ENCODE measurements at places on chromosomes 5 and 9. TPM values are rescaled to one million over a fixed set of nuclear protein-coding genes. Genes with fewer than 3 reads are reported as not detected.

- no peak overlapping the region for H3K27ac ChIP-seq
- no peaks in the 10 kb centered on the region for H3K4me1 ChIP-seq
- H3K36me3 ChIP-seq: no peaks in the 10 kb centered on the region
Observed at GRCh38 chr5:43369651-43370050, 42.5 kb downstream of the CCL28 start.

DNA sequence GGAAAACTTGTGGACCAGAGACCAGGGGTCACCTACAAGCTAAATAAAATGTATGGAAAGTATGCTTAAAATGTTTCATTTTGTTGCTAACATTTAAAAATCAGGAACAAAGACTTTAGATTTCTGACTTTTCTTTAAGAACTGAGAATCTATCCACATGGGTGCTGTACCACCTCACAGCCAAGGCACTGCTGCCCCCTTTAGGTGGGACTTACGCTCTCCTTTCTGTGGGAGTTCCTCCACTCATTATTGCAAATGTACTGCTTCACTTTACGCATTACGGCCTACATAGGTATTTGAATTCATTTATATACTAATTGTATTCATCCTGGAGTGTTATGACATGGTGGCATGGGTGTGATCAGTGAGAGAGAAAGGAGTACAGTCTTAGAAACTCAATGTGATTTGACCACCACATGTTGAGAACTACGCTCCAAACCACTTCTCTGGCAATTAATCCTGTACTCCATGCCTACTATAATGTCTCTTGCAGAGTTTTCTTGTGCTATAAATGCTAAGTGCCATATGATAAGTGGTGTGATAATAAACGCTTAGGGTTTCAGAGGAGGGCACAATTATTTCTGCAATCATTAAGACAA is 24.7 kb upstream of the CETN3 start:
- no peaks in the 10 kb centered on the region for H3K27me3 ChIP-seq
- no peak overlapping the region for H3K27ac ChIP-seq
- no peaks in the 10 kb centered on the region for H3K4me1 ChIP-seq
- H3K4me3 ChIP-seq: no peak overlapping the region

The FCN2 gene
- 1.8 TPM for total RNA-seq

DNA sequence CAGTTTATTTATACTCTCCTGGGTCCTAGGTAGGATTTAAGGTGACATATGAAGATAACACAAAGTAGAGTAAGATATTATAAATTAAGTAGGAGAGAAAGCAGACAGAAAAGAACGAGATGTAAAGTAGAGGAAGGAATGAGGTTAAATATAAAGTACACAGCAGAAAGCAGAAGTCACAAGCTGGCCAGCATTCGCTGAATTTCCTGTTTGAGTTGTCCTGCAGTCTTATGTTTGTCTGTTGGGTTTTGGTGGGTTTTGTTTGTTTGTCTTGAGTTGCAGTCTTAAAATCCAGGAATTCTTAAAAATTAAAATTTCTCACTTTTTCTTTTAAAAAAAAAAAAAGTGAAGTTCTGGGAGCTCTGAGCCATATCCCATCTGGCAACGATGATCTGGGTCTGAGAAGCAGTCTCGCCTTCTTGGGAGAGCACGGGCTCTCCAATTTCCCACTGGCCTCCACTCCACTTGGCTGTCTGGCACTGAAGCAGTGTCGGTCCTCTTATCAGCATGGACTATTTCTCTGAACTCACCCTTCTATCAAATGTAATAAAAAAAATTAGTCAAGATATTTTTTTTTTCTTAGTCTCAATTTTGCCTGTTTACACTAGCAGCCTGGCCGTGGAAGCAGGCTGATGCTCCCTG is 2.0 kb downstream of the S100Z start:
- no peaks in the 10 kb centered on the region for H3K4me1 ChIP-seq
- DNase-seq: no peak
- no peaks in the 10 kb centered on the region for H3K27me3 ChIP-seq
- H3K27ac ChIP-seq: no peak overlapping the region
- no peak overlapping the region for H3K4me3 ChIP-seq

GRCh38 chr5:152178350-152178699 is 226.8 kb downstream of the NMUR2 start:
- no peak overlapping the region for H3K27ac ChIP-seq
- no peaks in the 10 kb centered on the region for H3K36me3 ChIP-seq
- no peaks in the 10 kb centered on the region for H3K4me1 ChIP-seq
- no peaks in the 10 kb centered on the region for H3K27me3 ChIP-seq
- DNase-seq: no peak

All from breast epithelium (tissue), 4 donors.